Panc1 (cell line): ENCODE measurements at places on chromosomes 6 and 20. TPM values are rescaled to one million over a fixed set of nuclear protein-coding genes. Genes with fewer than 3 reads are reported as not detected.

The EFCAB8 gene
- total RNA-seq = 1.1 TPM

The HTR1E gene
- not detected for total RNA-seq

The RIPOR3 gene
- 92.5 TPM for total RNA-seq

The TAPBP gene
- 246 TPM for total RNA-seq

The AURKA gene
- 115 TPM for total RNA-seq

The KCNB1 gene
- 11.1 TPM for total RNA-seq

The GSTA4 gene
- total RNA-seq = 3.9 TPM

The C6orf89 gene
- total RNA-seq = 59.2 TPM

The LAMA2 gene
- total RNA-seq = 0.28 TPM

The OPN5 gene
- not detected for total RNA-seq

The PLCB4 gene
- total RNA-seq = 1.5 TPM

The DZANK1 gene
- total RNA-seq = 3.0 TPM

The BPIFB2 gene
- total RNA-seq = not detected

The EEF1A2 gene
- 178 TPM for total RNA-seq

The RNF182 gene
- total RNA-seq = 22.2 TPM

The HLA-DRB5 gene
- not detected for total RNA-seq

The FAM162B gene
- total RNA-seq = not detected

The TREM2 gene
- total RNA-seq = not detected
